ENCODE measurements at places on chromosomes 16 and 17. TPM values are rescaled to one million over a fixed set of nuclear protein-coding genes. Genes with fewer than 3 reads are reported as not detected.

GRCh38 chr17:67157732-67158639, 87.0 kb downstream of the HELZ start:
- H3K36me3 ChIP-seq = peaks cover 38% of the 10 kb centered on the region
- peak overlapping the region; percentile 20 for H3K4me3 ChIP-seq
- peak overlapping the region; percentile 68 for H3K27ac ChIP-seq
- no peaks in the 10 kb centered on the region for H3K27me3 ChIP-seq

DNA sequence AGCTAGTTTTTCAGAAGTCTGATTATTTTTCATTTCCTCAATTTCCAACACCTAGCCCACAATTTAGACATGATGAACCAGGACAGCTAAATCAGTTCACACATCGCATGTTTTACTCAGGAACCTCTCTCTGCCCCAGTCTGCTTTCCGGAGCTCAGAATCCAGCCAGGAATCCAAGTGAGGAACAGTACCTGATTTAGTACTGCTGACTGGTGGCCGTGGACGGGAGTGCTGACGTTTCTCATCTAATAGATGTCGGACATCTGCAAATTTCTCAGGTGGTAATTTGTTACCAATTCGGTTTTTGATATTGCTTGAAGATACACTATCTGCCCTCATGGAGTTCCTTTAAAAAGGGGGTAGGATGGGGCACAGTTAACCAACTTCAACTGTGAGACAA, 14.9 kb upstream of the ITGAE start:
- no peak overlapping the region for H3K27ac ChIP-seq
- H3K27me3 ChIP-seq = no peaks in the 10 kb centered on the region
- peaks cover 37% of the 10 kb centered on the region for H3K36me3 ChIP-seq
- no peak overlapping the region for H3K4me3 ChIP-seq
- H3K4me1 ChIP-seq = no peaks in the 10 kb centered on the region

DNA sequence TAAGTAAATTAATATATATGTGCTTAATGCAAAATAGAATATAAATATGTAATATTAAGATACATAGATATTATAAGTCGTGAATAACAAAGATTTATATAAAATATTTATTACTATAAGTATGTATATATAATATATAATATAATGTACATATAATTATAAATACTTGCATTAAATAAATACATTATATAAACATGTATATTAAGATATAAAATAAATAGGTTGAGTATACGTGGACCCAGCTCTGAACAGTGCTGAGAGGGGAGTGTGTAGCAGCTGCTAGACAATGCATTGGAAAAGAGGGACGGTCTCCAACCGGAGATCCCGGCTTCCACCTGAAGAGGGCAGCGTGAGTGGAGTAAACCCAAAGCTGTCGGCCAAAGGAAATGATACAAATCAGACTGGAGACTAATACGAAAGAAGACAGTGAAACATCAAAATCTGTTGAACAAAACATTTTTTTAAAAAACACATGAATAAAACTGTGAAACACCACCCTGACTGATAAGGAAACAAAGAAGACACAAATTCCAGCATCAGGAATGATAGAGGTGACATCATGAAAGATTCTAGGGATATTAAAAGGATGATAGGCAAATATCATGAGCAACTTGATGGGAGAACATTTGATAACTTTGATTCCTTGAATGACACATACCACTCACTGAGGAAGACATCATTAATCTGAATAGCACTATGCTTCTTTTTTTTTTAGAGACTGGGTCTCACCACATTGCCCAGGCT, 125.4 kb upstream of the CHMP6 start:
- H3K4me1 ChIP-seq = peaks cover 88% of the 10 kb centered on the region
- peaks cover 60% of the 10 kb centered on the region for H3K36me3 ChIP-seq
- peak overlapping the region; percentile 48 for H3K4me3 ChIP-seq
- H3K27me3 ChIP-seq = no peaks in the 10 kb centered on the region
- peak overlapping the region; percentile 84 for H3K27ac ChIP-seq

GRCh38 chr17:50641357-50641756, 6.7 kb downstream of the ABCC3 start:
- no peaks in the 10 kb centered on the region for H3K4me1 ChIP-seq
- peaks cover 22% of the 10 kb centered on the region for H3K27me3 ChIP-seq
- H3K27ac ChIP-seq = no peak overlapping the region
- no peak for DNase-seq
- H3K4me3 ChIP-seq = no peak overlapping the region

DNA sequence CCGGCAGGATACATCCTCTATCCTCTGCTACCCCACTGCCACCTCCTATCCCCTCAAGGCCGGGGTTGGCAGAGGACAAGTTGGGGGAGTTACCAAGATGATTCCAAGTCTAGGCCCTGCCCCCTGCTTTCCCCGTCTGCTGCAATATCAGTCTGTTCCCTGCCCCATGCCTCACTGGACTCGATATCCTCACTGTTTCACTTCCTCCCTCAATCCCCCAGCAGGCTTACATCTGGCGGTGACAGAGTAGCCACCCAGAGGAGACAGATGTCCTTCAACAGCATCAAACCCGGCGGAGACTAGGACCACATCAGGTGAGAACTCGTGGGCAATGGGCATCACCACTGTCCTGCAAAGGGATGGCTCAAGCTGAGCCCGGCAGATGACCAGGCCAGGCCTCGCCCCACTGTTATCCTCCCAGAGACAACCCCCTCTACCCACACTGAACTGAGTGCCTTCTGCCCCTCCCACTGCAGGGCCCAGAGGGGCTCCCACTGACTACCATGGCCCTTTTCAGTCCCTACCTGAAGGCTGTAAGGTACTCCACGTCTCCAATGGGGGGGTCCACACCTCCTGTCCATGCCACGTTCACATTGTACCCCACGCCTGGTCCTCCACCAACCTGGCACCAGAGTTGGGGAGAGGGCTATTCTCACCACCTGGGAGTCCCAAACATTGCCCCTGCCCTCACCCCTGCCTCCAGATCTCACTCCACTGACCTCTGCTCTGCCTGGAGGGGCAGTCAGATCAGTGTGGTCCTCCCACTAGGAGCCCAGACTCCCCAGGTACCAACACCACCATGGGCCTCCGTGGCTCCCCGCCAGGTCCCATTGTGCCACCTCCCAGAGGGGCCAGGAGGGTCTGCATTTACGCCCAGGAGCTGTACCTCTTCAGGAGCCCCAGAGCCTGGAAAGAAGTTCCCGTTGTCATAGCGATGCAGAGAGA, 9.6 kb downstream of the G6PC3 start:
- H3K4me1 ChIP-seq = no peaks in the 10 kb centered on the region
- no peak overlapping the region for H3K27ac ChIP-seq
- DNase-seq = no peak
- H3K36me3 ChIP-seq = peaks cover 16% of the 10 kb centered on the region

- H3K4me1 ChIP-seq = no peaks in the 10 kb centered on the region
- H3K27me3 ChIP-seq = no peaks in the 10 kb centered on the region
- H3K36me3 ChIP-seq = no peaks in the 10 kb centered on the region
- H3K4me3 ChIP-seq = no peak overlapping the region
- no peak overlapping the region for H3K27ac ChIP-seq
- no peak for DNase-seq
These were observed 415.9 kb upstream of the ERCC4 start for GRCh38 chr16:13503960-13504635.

DNA sequence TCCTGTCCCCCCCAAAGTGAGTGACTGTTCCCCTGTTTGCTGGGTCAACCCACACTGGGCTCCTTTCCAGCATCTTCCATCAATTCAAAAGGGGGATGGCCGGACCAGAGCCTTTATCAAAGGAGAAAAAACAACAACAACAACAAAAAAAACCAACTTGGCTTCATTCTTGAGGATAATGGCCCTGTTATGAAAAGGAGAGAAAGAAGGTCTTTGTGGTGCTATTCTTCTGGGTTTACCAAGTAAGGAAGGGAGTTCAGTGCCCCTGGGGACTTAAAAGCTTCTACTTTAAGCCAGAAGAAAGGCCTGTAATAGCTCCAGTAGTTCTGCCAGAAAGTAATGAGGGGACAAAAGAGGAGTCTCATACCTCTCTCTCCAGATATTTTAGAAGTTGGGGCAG, 71.5 kb downstream of the RGS9 start:
- H3K27me3 ChIP-seq = peaks cover 20% of the 10 kb centered on the region
- DNase-seq = no peak

DNA sequence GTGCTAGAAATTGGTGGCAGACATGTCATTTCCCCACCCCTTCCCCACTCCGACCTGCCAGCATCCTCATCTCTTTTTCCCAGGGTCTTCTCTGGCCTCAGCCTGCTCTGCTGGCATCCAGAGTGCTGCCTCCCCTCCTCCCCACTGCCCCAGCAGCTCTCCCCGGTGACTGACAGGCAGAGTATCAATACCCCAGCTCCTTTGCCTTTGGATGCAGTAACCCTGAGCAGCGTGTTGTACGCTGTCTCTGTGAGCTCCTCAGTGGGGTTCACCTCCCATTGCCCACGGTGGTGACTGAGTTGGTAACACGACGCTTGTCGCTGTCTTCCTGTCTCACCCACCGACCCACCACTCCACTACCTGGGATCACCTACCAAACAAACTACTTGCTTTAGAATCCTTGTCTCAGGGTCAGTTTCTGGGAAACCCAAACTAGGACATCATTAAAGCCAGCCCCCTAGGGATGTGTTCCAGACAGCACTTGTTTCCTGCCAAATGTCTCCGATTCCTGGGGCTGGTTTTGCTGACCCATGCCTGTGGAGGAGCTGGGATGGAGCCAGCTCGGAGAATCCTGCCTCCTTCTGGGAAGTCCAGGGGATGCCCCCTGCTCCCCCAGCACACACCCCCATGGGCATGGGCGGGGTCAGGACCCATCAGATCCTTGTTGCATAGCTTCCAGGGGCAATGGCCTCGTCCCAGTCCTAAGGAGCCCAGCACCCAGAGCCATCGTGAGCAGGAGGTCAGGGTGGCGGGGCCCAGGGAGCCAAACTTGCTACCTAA, 8.3 kb upstream of the SBK1 start:
- peaks cover 3% of the 10 kb centered on the region for H3K27me3 ChIP-seq
- H3K4me3 ChIP-seq = no peak overlapping the region
- H3K36me3 ChIP-seq = no peaks in the 10 kb centered on the region
- H3K27ac ChIP-seq = no peak overlapping the region
- DNase-seq = no peak
- H3K4me1 ChIP-seq = peaks cover 15% of the 10 kb centered on the region

DNA sequence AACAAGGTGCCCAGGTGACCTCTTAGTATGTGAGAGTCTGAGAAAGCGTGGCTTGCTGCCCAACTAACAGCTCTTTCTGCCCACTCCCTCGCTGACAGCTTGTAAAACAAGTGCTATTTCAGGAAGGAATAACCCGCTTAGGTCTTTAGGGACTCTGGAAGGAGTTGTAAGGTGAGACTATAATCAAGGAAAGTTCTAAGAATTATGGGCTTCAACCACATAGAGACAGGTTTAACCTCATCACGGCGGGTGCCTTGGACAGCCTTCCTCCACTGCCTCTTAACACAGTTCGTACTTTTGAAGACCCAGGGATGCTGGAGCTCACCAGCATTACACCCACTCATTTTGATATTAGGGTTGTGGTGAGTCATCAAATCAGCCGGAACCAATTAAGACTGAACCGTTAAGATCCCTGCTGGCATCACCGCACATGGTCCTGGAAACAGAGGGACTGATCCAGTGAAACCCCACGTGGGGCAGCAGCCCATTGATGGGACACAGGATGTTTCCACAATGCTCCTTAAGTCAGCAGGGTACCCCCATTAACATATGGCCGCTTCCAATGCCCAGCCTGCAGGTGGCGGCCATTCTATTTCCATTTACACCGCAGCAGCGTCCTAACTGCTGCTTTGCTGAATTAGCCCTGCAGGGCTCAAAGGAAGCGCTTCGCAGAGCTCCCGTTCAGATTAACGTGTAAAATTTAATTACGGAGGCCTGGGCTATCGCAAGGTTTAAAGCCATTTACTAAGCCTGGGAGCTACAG, 176.6 kb upstream of the SDK2 start:
- no peaks in the 10 kb centered on the region for H3K4me1 ChIP-seq
- H3K4me3 ChIP-seq = no peak overlapping the region
- no peaks in the 10 kb centered on the region for H3K36me3 ChIP-seq
- no peak overlapping the region for H3K27ac ChIP-seq
- peaks cover 20% of the 10 kb centered on the region for H3K27me3 ChIP-seq

DNA sequence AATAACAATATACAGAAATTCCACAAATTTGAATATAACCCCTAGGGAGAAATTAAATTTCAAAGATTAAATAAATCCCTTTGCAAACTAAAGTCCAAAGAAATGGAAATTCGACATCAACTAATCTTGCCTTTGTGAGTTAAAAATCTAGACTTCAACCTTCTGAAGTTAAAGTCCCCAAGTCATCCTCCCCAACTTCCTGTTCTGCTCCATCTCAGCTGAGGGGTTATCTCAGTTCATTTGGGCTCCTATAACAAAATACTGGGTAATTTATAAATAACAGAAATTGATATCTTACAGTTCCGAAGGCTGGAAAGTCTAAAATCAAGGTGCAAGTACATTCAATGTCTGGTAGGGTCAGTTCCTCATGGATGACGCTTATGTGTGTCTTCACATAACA, 22.8 kb upstream of the KDM6B start:
- H3K4me1 ChIP-seq = no peaks in the 10 kb centered on the region
- H3K4me3 ChIP-seq = no peak overlapping the region
- peaks cover 6% of the 10 kb centered on the region for H3K27me3 ChIP-seq
- no peak overlapping the region for H3K27ac ChIP-seq
- DNase-seq = no peak

DNA sequence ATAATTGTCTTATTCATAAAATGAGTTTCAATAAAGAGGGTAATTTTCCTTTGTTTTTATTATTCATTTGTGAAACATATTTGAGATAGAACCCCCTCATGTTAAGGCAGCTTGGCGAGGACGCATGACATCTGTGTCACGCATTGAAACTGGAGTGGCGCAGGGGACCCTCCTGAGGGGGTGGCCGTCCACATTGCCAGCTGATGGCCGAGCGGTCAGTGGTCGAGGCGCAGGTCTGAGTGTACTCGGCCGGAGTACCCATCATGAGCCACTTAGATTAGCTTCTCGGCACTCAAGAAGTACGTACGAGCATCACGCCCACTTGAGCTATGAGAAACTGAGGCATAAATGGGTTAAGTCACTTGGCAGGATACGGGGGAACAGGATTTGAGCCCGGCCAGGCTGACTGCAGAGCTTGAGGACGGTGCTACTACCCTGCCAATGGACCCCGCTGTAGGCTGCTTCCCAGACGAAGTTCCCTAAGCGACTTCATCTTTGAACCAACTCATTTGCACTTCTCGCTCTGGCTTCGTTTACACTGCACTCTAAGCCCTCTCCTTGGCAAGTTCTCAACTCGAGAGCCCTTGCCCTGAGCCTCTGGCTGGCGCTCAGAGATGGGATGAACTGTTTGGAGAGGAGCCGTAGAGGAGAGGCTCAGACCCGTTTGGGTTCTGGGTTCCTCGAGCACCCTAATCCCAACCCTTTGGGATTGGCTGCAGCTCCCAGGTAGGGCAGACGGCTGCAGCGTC, 91.8 kb downstream of the SDK2 start:
- no peak overlapping the region for H3K4me3 ChIP-seq
- no peak overlapping the region for H3K27ac ChIP-seq
- H3K27me3 ChIP-seq = peaks cover 4% of the 10 kb centered on the region
- H3K4me1 ChIP-seq = peaks cover 8% of the 10 kb centered on the region
- H3K36me3 ChIP-seq = no peaks in the 10 kb centered on the region

Gene NAGS
- total RNA-seq = 0.60 TPM

Gene RNF40
- 98.2 TPM for total RNA-seq

Gene ELP5
- total RNA-seq = 73.6 TPM

Gene VMO1
- not detected for total RNA-seq

Gene APOBR
- total RNA-seq = 3.5 TPM

Gene OTOP2
- total RNA-seq = not detected

Gene CCDC78
- 5.8 TPM for total RNA-seq

Gene COPZ2
- 5.8 TPM for total RNA-seq

Data from activated T-helper 1 cell treated with anti-CD3 and anti-CD28 coated beads, Interleukin-12 subunit alpha, Interleukin-12 subunit beta, Interleukin-2, Interleukin-4 antibody, amounts not matched to agents 30 ng/mL and 10 ng/mL and 1 ng/mL, durations not matched to agents 14 hours and 24 hours and 36 hours (primary cell).